ENCODE measurements at places on chromosomes 7 and 10.

- DNase-seq = no peak
Measured at GRCh38 chr10:129699722-129700340, 232.8 kb downstream of the MGMT start.

DNA sequence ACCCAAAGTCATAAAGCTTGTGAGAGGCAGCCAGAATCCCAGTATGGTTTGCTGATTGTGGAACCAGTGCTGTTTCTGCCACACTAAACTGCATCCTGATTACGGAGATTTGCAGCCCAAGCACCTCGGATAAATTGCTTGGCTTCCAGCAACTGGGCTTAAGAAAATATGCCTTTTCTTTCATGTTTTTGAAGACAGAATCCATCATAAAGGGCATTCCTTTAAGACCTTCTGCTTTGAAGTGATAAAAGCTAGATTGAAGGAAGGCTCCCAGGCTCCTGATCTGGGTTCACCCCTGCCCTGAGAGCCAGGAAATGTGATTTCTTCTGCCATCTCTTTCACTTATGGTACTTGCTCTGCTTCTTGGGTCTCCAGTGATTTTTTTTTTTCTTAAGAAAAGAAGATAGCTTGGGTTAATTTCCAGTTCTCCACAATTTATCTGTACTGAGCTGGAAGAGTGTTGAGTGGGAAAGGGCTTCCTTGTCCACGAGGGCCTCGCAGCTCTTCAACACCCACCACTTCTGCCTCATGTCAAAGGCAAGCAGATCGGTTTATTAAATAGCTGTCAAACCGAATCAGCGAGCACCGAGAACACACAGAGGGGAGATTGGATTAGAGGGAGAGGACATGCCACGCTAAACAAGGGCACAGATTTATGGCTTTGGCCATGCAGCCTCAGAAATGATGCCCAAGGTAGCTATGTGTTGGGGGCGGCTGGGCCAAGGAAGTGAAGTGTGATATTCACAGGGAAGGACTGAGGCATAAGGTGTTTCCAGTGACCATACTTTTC, 94.9 kb upstream of the TBX20 start:
- no peak for DNase-seq

- no peak for DNase-seq
Measured at GRCh38 chr7:134186027-134186426, 58.9 kb downstream of the LRGUK start.

DNA sequence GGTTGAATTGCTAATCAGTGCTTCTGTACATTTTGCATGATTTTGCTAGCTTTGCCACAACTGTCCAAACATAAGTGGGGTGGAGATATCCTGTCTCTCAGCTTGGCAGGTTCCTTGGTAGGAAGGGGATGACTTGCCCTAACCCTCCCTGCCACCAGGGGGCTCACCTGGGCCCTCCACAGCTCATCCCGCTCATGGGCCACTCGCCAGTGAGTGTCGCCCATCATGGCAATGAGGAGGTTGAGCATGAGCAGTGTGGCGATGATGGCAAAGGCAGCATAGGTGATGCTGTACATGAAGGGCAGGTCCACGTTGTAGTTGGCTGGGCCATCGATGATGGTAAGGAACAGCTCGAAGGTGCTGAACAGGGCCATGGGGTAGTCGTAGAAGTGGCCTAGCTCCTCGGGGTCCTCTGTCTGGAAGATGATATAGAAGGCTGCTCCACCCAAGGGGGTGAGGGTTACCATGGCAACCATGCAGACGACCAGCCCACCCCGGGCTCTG, 12.2 kb downstream of the TRPV6 start:
- no peak for DNase-seq

DNA sequence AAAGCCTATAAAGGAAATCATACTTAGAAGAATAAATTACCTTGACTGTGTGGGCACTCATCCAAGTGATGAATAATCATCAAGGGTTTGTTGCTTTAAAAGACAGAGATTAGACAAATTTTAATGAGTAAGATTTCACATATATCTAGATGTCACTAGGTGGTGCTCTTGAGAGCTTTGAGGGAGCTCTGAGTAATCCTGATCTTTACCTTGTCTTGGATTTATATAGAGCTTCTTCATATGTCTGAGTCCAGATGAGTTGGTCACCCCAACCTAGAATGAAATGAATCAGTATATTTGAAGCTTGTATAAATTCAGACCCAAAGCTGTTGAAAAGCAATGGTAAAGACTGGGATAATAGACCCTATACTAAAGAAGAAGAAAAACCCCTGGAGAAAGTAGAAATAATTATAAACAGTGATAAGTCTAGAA, 3.7 kb downstream of the AGR2 start:
- DNase-seq = no peak

GRCh38 chr7:20190560-20191390, 26.4 kb downstream of the MACC1 start:
- no peak for DNase-seq

Measured in esophagus squamous epithelium (tissue), 5 donors.